Cerebellum (tissue), 4 donors: ENCODE measurements at places on chromosomes 3 and 15.
A peak's percentile ranks its signal among the peaks of the same experiment; 100 is the strongest.

- no peak for DNase-seq
Observed at GRCh38 chr15:68191555-68191954, 13.6 kb downstream of the CALML4 start.

DNA sequence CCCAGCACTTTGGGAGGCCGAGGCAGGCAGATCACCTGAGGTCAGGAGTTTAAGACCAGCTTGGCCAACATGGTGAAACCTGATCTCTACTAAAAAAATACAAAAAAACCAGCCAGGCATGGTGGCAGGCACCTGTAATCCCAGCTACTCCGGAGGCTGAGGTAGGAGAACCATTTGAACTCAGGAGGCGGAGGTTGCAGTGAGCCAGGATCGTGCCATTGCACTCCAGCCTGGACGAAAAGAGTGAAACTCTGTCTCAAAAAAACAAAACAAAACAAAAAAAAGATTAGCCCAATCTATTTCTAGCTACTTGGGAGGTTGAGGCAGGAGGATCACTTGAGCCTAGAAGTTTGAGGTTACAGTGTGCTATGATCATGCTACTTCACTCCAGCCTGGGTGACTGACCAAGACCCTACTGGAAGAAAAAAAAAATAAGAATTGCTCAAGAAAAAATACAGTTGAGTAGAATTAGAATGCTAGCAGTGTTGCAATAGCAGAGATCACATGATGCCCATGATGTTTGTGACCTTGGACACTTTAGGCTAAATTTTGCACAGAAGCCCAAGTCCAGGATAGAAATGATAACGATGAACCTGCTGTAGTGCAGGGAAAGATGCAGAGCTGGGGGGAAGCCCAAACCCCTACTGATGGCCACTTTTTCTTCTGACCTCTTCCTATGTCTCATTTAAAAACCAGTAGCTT is 162.2 kb downstream of the LPP start:
- no peak for DNase-seq

- no peak for DNase-seq
Observed at GRCh38 chr15:76976572-76977270, 18.2 kb upstream of the PSTPIP1 start.

- no peak for DNase-seq
Observed at GRCh38 chr3:46987743-46988401, 8.4 kb downstream of the NBEAL2 start.

DNA sequence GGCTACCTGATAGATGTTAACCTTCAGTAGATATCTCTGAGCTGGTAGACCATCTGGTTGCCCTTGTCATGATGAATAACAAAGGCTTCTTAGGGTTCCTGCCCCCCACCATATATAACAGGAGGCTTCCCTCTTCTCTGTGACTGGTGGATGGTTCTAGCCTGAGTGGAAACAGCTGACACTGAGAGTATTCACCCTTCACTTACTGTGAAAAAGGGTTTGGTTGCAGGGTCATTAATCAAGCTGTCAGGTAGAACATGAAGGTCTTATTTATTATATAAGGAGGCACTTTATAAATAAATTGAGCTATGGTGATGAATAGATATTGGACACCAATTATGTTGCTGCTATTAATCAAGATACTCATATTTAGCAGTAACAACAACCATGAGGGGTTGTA is 58.6 kb downstream of the CACNA2D3 start:
- DNase-seq, result no peak

DNA sequence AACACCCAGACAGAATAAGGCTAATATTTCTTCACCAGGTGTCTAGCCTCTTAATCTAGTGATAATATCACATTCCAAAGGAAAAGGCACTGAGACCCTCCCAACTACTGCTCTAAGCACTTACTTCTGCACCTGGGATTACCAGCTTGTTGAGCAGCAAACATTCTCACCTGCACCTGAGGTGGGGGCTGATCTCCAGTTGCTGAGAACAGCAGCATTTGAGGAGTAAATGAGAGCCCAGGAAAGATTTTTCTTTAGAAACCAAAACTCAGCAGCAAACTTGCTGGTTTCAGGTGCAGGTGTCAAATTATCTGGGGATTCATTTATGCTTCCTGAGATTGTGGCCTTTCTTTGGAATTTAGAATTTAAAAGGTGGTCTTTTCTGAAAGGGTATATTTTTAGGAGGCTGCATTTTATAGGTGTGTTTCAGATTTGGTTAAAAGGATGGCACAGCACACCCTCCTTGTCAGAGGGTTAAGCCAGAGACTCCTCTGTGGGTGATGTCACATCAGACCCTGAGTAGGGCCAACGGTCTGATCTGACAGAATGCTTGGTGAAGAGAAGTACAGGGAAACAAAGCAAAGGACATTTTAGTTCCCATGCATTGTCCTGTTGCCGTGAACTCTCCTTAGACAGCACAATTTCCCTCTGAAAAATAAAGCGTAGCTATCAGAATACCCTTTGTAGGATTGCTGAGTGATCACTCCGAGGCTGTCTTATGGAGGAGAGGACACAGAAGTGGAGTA is 411.0 kb upstream of the ATP11B start:
- DNase-seq, result no peak

DNA sequence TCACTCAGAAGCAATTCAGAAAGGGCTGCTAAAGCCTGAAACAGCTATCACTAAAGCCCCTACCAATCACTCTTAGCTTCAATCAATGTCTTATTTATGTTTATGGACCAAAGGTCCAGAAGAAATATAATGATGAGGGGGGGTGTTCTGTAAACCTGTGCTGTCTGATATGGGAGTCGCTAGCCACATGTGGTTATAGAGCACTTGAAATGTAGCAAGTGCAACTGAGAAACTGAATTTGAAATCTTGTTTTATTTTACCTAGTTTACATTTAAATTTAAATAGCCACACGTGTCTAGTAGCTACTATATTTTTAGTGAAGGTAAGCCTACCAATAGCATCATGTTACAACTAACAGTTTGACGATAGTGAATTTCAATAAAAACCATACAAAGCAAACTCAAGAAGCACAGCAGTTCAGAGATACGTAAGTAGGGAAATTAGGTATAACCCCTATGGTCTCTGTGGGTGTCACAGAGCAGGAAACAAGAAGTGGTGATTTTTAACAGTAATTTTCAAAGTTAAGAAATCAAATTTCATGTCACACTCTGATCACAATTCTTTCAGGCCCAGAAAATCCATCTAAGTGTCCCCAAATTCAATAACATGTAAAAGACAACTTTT is 3.6 kb downstream of the POU1F1 start:
- DNase-seq, result no peak

- no peak for DNase-seq
Observed at GRCh38 chr3:159030138-159030670, 228.3 kb downstream of the MFSD1 start.

DNA sequence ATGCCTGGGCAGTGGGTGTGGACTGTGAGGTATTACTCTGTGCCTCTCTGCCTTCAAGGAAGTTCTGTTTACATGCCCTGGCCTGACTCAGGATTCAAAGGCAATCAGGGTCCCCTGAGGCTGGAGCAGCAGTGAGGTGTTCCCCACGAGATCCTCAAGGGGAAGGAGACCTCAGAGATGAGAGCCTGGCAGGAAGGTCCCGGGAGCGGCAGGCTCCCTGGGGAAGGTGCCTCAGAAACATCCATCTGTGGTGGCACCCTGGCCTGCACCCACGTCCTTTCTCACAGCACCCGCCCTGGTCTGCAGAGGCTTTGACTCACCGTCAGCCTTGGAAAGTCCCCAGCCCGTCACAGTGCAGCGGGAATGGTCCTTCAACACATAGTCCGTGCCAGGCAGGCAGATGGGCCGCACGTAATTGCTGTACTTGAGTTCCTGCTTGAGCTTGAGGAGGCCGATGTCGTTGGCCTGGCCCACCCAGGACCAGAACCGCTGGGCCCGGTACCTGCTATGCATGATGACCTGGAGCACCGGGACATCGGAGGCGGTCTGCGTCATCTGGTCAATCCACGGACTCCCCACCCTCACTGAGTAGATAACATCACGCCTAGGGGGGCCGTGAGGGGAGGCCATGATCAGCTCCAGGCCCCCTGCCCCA is 3.6 kb downstream of the PRSS50 start:
- DNase-seq, result no peak

GRCh38 chr3:114221165-114221880 is 16.1 kb downstream of the ZNF80 start:
- no peak for DNase-seq

DNA sequence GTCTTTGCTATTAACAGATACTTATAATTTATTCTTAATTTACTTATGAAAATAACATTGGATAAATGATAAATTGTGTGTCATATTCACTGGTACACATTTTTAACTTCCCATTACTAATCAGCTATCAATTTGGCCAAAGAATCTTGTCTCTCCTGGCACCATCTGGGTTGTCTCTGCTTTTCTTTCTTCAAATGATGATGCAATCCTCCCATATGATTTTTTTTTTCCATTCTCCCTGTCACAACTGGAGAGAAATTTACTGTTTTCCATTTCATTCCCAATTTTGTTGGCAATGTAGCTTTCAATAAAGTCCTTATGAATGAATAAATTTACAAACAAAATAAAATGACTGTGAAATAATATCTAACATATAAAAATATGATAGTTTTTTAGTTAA is 743.7 kb upstream of the EPHA6 start:
- no peak for DNase-seq

DNA sequence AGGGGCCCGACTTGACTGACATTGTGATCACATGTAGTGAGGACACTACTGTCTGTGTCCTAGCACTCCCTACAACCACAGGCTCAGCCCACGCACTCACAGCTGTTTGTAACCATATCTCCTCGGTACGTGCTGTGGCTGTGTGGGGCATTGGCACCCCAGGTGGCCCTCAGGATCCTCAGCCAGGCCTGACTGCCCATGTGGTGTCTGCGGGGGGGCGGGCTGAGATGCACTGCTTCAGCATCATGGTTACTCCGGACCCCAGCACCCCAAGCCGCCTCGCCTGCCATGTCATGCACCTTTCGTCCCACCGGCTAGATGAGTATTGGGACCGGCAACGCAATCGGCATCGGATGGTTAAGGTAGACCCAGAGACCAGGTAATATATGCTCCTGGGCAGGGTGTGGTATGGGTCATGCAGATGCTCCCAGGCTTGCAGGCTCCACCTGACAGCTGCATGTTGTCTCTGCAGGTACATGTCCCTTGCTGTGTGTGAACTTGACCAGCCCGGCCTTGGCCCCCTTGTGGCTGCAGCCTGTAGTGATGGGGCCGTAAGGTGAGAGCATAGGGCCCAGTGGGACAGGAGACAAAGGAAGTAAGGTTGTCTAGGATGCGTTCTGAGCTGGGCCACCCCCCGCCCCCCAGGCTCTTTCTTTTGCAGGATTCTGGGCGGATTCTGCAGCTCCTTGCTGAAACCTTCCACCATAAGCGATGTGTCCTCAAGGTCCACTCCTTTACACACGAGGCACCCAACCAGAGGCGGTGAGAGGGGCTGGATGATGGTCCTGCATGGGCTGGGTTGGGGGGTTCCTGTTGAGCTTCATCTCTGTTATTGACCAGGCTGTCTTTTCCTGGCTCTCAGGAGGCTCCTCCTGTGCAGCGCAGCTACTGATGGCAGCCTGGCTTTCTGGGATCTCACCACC is 4.4 kb downstream of the DALRD3 start:
- no peak for DNase-seq

DNA sequence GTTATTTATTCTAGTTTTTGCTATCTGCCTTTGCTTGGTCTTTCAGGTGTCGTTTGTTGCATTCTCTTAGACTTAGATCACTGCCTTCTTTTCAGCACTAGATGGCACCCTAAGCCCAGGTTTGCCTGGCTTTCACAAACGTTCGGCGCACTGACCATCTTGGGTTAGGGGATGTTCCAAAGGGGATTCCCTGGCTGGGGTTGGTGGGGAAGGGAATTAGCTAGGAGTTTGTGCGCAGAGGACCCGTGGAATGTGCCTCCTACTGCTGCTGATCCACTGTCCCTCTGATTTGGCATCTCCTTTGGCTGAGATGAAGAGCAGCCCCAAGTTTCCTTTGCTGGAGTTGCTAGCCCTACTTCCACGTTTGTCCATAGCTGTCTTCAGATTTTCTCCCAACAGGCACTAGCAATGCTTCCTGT is 33.9 kb downstream of the PFN2 start:
- peak; percentile 21 for DNase-seq

DNA sequence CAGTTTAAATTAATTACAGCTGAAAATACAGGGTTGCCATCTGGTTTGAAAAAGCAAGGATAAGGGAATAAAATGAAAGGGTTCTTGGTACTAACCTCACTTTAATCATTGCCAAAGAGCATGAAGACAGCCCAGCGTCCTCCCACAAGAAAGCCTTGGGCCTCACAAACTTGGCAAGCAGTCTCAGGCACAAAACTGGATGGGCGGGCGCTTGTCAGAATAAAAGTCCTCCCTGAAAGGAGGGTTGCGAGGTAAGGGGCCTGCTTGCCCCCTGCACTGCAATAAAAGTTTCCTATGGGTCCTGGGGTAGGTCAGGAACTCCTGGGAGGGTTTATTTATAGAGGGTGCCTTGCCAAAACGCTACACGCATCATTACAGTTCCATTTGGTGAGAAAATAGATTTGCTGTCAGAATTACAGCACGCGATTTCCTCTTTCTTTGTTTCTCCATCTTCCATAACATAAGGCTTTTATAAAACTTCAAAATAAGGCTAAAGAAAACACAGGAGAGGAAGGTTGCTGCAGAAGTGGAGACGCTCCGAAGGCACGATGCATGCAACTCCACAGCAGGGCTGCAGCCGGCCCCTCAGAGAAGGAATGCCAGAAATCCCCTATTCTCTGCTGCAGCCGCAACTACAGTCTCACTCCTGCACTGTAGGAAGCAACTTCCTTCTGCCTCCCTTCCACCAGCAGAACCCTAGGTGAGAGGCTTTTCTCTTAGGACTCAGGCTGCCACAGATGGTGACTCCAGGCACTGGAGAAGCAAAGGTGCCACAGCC is 61.3 kb downstream of the VGLL4 start:
- peak; percentile 69 for DNase-seq

GRCh38 chr3:50268703-50269451 is at the start of gene SEMA3B:
Gene SEMA3B, plus strand, starts transcription at chr3:50269147. Its CDS starts 94 bp downstream, at chr3:50269241.
- DNase-seq, result no peak

GRCh38 chr15:74832826-74833225 is 6.4 kb downstream of the CPLX3 start:
- no peak for DNase-seq

DNA sequence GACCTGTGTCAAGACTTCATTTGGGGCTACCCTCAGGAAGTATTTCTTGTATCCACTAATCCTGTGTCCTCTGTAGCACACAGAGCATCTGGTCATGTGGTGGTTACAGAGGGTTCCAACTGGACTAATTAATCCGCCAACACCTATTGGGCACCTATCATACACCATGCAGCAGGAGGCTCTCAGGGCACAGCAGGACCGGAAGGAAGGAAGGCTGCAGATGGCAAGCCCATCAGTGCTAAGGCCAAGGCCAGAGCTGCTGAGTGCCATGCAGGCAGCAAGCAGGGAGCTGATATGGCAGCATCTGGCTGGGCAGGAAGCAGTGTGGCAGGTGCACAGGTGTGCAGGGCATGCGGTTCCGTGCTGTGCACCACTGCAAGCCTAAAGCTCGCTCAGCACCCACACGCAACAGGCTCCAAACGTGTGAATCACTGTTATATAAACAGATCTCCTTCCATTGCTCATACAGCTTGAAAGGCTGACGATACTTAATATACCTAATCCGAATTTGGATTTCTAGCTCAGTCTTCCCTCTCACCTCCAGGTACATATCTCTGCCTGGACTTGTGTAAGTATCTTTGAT is 64.4 kb upstream of the SNRPA1 start:
- no peak for DNase-seq

GRCh38 chr15:62219799-62220198 is 54.7 kb upstream of the C2CD4B start:
- DNase-seq, result no peak

GRCh38 chr15:95409626-95410310 is 920.7 kb upstream of the NR2F2 start:
- no peak for DNase-seq
